ENCODE measurements at places on chromosomes 3 and 15.

GRCh38 chr3:94206291-94206690 lies 143.4 kb downstream of the NSUN3 start:
- no peak for DNase-seq

- DNase-seq: no peak
Observed at GRCh38 chr15:85762756-85763127, 32.0 kb downstream of the KLHL25 start.

DNA sequence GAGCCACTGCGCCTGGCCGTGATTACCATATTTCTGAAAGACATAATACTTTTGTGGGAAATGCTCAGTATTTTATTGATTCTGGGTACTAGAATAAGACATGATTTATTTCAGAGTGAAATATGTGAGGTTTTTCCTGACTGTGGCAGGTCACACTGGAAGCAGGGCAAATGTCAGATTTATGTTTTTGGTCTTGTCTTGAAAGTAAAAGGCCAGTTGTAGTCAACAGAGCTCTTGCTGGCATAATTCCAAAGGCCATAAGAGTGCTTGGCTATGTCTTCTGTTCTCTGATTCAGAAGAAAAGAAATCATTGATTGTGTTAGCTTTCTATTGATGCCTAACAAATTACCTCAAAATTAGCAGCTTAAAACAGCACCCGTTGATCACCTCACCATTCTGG lies 176.4 kb downstream of the TJP1 start:
- DNase-seq: no peak

DNA sequence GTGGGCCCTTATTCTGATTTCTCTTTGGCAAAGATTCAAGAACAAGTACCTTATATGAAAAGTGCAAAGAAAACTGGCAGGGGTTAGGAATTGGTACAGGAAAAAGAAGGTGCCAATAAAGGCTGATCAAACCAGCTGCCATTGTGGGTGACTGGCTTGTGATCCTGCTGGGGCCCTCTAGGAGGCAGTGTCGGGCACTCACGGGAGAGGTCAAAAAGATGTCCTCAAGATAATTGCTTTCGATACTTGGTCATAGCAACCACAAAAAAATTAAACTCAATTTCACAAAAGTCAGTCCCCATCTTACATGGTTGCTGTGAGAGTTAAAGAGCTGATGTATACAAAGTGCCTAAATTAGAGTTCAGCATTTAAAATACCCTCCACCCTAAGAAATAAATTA lies 31.0 kb upstream of the CAV3 start:
- no peak for DNase-seq

DNA sequence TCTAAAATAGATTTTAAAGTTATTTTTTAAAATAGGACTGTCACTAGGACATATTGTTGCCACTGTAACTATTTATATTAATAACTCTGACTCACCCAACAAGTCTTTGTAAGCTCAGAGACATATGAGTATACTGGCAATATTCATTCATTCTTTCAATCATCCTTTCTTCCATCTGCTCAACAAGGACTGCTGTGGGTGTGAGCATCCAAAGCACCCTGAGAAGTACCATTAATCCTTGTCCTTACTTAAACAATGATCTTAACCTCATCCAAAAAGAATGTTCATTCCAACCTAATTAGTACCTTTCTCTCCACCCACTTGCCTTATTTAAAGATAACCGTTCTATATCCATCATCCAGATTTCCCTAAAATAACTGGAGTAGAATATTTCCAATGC lies 94.2 kb upstream of the PPP2R3A start:
- DNase-seq: no peak

GRCh38 chr15:29268706-29269484 lies 727 bp downstream of the NSMCE3 start:
- DNase-seq: peak; percentile 64

GRCh38 chr3:122233101-122233952 lies 49.9 kb downstream of the CASR start:
- peak; percentile 3 for DNase-seq

Measured in central memory CD4-positive, alpha-beta T cell (primary cell).